ENCODE measurements at places on chromosomes 2 and 18.

GRCh38 chr2:102194609-102195268, 7.9 kb downstream of the IL1RL2 start:
- no peak overlapping the region for H3K4me3 ChIP-seq
- H3K27ac ChIP-seq: no peak overlapping the region
- H3K4me1 ChIP-seq: no peaks in the 10 kb centered on the region
- no peaks in the 10 kb centered on the region for H3K36me3 ChIP-seq

- peaks cover 45% of the 10 kb centered on the region for H3K27me3 ChIP-seq
- no peak overlapping the region for H3K27ac ChIP-seq
- ATAC-seq: no peak
- H3K36me3 ChIP-seq: no peaks in the 10 kb centered on the region
- H3K4me1 ChIP-seq: no peaks in the 10 kb centered on the region
- no peak overlapping the region for H3K4me3 ChIP-seq
These were observed 100.9 kb downstream of the TSN start for GRCh38 chr2:121856360-121856759.

DNA sequence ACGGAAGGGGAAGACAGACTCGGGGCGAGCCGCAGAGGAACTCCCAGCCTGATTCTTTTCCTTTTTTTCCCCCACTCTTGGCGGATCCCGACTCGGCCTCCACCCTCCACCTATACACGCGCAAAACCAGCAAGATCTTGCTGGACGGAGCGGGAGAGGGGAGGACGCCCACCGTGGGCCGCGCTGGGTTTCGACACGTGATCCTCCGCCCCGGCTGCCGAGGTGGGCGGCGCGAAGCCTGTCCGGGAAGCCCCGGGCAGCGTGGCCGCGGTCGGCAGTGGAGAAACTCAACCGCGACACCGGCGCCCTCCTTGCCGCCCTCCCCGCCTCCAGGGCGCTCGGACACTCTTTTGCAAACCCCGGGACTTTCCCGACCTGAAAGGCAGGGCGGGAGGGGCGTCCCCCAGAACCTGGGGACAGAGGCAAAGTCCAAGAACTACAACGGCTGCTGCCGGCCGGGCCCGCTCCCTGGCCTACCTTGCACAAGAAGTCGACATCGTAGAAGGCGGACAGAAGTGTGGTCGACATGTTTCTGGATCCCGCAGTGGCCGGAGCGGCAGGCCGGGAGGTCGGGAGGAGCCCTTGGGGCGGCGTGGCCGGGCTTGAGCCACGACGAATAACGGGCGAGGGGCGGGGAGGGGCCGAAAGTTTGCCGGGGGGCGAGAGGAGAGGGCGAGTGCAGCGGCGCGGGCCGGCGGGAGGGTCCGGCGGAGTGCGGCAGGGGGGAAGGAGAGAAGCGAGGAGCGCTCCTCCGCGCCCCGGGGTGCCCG, 433 bp downstream of the ZFP36L2 start:
- peaks cover 40% of the 10 kb centered on the region for H3K36me3 ChIP-seq
- peaks cover 47% of the 10 kb centered on the region for H3K4me1 ChIP-seq
- H3K4me3 ChIP-seq: peak overlapping the region; percentile 96
- H3K27me3 ChIP-seq: no peaks in the 10 kb centered on the region
- peak; percentile 51 for ATAC-seq

GRCh38 chr2:37779611-37780386, 108.4 kb upstream of the CDC42EP3 start:
- H3K27ac ChIP-seq: no peak overlapping the region
- no peaks in the 10 kb centered on the region for H3K27me3 ChIP-seq
- H3K4me1 ChIP-seq: no peaks in the 10 kb centered on the region
- no peak overlapping the region for H3K4me3 ChIP-seq
- no peaks in the 10 kb centered on the region for H3K36me3 ChIP-seq

DNA sequence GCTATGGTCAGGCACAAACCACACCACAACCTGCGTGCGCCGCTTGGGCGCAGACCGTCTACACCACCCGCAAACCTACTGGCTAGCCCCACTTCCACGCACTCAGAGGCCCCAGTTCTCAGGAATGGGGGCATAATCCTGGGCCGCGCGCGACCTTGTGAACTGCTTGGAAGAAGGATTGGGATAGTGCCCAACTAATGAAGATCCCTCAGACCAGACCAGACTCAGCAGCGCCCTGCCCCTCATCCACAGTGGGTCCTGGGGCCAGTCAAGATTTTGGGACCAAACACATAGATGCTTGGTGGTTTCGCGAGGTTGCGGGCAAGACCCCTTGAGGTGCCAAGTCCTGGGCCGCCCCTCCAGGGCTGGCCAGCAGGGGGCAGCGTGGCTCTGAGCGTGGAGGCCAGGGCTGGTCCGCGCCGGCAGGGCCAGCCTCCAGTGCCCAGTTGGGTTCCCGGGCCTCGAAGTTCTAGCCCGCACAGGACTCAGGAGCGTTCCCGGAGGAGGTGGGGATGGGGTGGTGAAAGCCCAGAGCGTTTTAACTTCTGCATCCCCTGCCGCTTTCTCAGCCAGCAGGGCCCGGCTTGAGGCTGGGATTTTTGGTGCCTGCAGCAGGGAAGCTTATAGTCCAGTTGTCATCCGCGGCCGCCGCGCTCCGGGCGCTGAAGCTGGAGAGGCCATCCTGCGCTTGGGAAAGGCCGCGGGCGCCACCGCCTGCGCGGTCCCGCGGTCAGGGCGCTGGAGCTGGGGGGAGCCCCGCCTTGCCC, 8.3 kb downstream of the OSR1 start:
- H3K4me3 ChIP-seq: no peak overlapping the region
- ATAC-seq: no peak
- H3K27ac ChIP-seq: no peak overlapping the region
- peaks cover 7% of the 10 kb centered on the region for H3K36me3 ChIP-seq

DNA sequence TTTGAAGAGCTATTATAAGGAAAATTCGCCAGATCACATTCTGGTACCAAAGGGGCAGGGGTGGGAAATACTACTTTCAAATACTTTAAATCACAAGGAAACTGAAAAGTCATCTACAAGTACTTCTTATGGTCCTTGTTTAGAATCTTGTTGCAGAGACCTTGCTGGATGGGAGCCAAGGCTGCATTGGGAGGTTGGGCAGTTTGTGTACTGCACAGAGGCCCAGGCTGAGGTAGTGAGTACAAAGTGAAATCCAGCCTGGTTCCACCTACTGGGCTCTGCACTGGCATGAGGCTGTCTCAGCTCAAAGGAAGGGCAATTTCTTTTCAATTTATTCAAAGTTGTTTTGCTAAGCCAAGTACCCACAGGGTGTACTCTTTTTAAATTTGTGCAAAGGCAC, 140.3 kb upstream of the DLX2 start:
- no peak overlapping the region for H3K4me3 ChIP-seq
- no peak overlapping the region for H3K27ac ChIP-seq
- H3K36me3 ChIP-seq: no peaks in the 10 kb centered on the region
- peaks cover 33% of the 10 kb centered on the region for H3K27me3 ChIP-seq
- ATAC-seq: no peak

GRCh38 chr2:196987649-196988364, 61.3 kb upstream of the PGAP1 start:
- H3K27me3 ChIP-seq: no peaks in the 10 kb centered on the region
- peaks cover 23% of the 10 kb centered on the region for H3K4me1 ChIP-seq
- peak overlapping the region; percentile 64 for H3K4me3 ChIP-seq
- ATAC-seq: peak; percentile 87

GRCh38 chr2:42794271-42795046, 2.1 kb upstream of the HAAO start:
- peak overlapping the region; percentile 94 for H3K27ac ChIP-seq
- no peaks in the 10 kb centered on the region for H3K27me3 ChIP-seq
- ATAC-seq: no peak
- H3K4me3 ChIP-seq: peak overlapping the region; percentile 85
- peaks cover 60% of the 10 kb centered on the region for H3K4me1 ChIP-seq

GRCh38 chr18:5275872-5276271, 19.7 kb downstream of the ZBTB14 start:
- H3K36me3 ChIP-seq: peaks cover 9% of the 10 kb centered on the region
- H3K27me3 ChIP-seq: peaks cover 10% of the 10 kb centered on the region
- no peak overlapping the region for H3K4me3 ChIP-seq
- ATAC-seq: no peak
- H3K4me1 ChIP-seq: no peaks in the 10 kb centered on the region
- H3K27ac ChIP-seq: no peak overlapping the region

DNA sequence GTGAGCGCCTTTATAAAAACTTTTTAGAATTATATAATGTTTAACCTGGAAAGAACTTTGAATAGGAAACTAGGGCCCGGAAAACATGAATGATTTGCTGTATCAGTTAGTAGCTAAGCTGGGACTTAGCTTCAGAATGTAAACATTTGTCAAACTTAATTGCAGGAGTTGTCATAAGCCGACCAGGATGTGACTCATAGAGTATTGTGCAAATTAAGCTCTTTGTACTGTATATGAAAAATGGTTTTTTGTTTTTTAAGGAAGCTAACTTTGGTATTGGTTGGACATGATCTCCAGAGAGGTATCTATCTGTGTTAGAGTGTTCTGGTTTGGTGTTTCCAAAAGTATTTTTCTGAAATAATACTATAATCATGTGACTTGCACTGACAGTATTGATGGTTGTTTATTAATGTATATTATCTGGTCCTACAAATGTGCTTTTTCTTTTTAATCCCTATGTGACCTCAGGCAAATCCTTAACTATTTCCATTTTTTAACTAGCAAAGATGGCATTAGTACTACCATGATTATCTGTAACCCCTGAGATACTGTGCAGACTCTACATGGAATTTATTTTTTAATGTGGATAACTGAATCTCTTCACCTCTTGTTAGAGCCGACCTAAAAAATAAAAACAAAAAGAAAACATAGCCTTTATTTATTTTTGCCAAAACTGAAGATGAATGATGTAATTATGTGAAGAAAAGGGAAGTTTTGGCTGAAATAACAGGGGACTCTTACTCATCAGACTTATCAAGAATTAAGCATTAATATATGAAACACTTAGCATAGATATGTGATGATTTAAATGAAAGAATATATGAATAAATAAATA, 11.7 kb downstream of the YIPF4 start:
- H3K4me1 ChIP-seq: peaks cover 19% of the 10 kb centered on the region
- peaks cover 12% of the 10 kb centered on the region for H3K36me3 ChIP-seq
- H3K27ac ChIP-seq: no peak overlapping the region
- no peak for ATAC-seq

DNA sequence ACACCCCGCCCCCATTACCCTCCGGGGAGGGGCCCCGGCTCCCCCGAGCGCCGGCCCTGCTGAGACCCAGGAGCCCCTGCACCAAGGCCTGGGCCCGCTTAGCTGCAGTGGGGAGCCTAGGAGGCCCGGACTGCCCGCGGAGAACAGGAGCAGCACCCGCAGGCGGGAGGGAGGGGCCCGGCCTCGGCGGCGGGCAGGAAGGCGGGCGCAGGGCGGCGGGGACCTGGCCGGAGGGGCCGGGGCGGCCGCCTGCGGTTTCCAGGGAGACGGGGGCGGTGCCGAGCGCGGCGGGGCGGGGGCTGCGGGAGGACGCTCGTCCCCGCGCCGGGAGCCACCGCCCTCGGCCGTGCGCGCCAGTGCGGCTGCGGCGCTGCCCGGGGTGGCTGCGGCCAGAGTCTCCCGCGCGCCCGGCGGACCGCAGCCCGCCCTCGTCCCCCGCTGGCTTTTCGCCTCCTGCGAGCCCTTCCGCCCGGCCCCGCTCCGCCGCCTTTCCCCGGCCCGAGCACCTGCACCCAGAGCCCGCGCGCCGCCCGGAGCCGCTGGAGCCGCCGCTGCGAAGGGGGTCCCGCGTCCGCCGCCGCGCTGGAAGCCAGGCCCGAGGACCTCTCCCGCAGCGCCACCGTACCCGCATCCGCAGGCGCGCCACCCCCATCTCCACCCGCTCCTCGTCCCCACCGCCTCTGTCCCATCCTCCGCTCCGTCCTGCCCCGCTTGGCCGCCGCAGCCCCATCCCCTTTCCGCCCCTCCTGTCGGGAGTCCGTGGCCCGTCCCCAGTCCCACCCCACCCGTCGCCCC, 17.2 kb downstream of the GPC1 start:
- ATAC-seq: peak; percentile 39
- H3K27me3 ChIP-seq: peaks cover 85% of the 10 kb centered on the region
- peaks cover 40% of the 10 kb centered on the region for H3K4me1 ChIP-seq
- peaks cover 4% of the 10 kb centered on the region for H3K36me3 ChIP-seq

GRCh38 chr2:232731470-232731869, 34.3 kb downstream of the GIGYF2 start:
- no peaks in the 10 kb centered on the region for H3K27me3 ChIP-seq
- no peak overlapping the region for H3K27ac ChIP-seq
- H3K36me3 ChIP-seq: peaks cover 36% of the 10 kb centered on the region
- no peak overlapping the region for H3K4me3 ChIP-seq
- ATAC-seq: no peak

DNA sequence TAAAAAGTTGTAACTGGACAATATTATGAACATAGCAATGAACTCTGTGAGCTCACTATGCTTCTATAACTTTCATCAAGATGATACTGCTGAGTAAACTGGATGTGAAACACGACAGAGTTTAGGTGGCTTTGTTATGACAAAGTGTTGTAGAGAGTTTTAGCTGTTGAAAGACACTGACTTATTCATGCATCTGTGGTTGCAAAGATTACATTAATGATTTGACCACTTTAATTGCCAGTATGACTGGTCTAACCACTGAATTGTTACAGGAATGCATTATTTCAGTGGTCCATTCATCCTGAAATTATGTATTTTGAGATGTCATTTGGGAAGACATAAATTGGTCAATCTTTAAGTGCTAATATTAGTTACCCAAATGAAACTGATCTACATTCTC, 117.9 kb downstream of the SPHKAP start:
- ATAC-seq: no peak
- no peaks in the 10 kb centered on the region for H3K27me3 ChIP-seq
- no peaks in the 10 kb centered on the region for H3K36me3 ChIP-seq
- H3K27ac ChIP-seq: no peak overlapping the region

DNA sequence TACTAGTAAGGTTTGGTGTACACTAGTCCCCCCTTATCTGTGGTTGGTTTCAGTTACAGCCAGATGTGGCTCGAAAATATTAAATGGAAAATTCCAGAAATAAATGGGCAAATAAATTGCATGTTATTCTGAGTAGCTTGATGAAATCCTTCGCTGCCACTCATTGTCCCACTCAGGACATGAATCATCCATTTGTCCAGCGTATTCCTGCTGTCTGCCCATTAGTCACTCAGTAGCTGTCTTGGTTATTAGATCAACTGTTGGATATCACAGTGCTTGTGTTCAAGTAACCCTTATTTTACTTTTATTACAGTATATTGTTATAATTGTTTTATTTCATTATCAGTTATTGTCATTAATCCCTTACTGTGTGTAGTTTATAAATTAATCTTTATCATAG, 21.7 kb downstream of the ZDBF2 start:
- no peak for ATAC-seq
- peaks cover 8% of the 10 kb centered on the region for H3K27me3 ChIP-seq
- H3K4me1 ChIP-seq: no peaks in the 10 kb centered on the region
- H3K36me3 ChIP-seq: peaks cover 26% of the 10 kb centered on the region

All from stimulated activated memory B cell treated with anti-CD40 and anti-IgM and Interleukin-4, amounts not matched to agents 10 μg/mL and 1 μg/mL and 100 μg/mL, for 72 hours (primary cell).